ENCODE measurements at places on chromosomes 3 and 15.
A peak's percentile ranks its signal among the peaks of the same experiment; 100 is the strongest.

GRCh38 chr3:25804676-25805075 is 14.8 kb downstream of the OXSM start:
- DNase-seq, result no peak

GRCh38 chr3:177440456-177441104 is 243.3 kb upstream of the TBL1XR1 start:
- DNase-seq, result no peak

- peak; percentile 64 for DNase-seq
These were observed 103.0 kb downstream of the SUCNR1 start for GRCh38 chr3:151976211-151977050.

DNA sequence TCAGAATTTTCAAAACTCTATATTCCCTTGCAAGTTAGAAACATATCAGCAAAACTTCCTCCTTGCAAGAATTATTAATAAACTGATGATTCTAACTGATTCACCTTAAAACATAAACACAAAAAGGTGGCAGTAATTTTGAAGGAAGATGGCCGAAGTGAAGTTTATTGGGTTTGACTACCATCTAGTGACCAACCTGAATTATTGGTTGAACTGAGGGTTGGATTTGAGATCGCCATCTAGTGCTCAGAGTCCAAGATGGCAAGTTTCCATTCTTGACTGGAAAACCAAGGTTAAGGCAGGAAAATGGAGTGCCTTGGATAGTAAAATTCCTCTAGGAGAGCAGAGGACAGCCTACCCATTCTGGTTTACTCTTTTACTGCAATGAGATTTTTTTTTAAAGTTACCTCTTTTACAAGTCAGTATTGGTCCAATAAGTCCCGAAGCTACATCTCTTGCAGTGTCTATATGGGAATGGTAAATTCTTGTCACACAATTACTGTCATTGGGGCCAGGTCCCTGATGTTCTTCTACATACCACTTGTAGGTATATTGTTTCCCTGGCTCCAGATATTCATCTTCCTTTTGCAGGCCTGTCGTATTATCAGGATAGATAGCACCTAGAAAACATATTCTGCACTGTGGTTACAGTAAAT is 51.6 kb upstream of the CP start:
- peak; percentile 52 for DNase-seq

GRCh38 chr3:152299249-152299976 is 30.7 kb downstream of the MBNL1 start:
- no peak for DNase-seq

All from urothelium cell line (cell line).